ENCODE measurements at places on chromosomes 5 and 9.

DNA sequence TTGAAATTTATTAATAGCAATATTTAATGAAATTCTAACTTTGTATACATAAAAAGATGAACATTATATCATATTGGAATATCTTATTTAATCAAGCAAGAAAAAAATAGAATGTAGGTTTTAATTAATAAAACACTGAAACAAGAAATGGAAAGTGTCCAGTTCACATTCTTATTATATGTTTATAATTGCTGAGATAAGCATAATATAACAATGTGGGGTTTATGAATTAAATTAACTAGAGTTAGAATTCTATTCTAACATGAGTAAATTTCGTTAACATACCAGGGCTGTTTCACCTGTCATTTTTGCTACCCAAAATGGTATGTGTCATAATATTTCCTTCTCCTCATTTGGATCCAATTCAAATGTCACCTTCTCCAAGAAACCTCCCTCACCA, 12.3 kb downstream of the CDH9 start:
- no peak for DNase-seq

DNA sequence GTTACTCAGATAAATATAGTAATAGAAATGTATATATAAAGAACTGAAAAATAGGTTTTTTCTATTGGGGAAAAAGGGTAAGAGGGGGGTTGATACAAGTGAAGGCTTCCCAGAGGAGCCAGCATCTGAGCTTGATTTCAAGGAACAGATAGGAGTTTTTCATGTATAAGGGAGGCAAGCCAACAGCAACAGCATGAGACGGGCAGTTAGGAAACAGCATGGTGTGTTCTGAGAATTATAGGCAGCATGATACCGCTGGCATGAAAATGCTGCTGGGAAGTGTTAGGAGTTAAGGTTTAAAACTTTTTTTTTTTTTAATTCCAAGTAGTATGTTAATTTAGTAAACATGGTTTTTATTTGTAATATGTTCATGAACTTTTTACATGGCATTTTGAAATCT, 9.7 kb downstream of the CDC37L1 start:
- no peak for DNase-seq

- DNase-seq, result no peak
These were observed 166.6 kb downstream of the SMARCA2 start for GRCh38 chr9:2181792-2182191.

GRCh38 chr5:118862596-118862995, 125.8 kb downstream of the DTWD2 start:
- no peak for DNase-seq

GRCh38 chr5:172142709-172143215, 45.3 kb downstream of the STK10 start:
- no peak for DNase-seq

GRCh38 chr5:2908086-2908485, 156.6 kb upstream of the IRX2 start:
- DNase-seq, result no peak

- DNase-seq, result peak; percentile 60
These were observed 12.8 kb upstream of the TEX48 start for GRCh38 chr9:114694719-114695269.

DNA sequence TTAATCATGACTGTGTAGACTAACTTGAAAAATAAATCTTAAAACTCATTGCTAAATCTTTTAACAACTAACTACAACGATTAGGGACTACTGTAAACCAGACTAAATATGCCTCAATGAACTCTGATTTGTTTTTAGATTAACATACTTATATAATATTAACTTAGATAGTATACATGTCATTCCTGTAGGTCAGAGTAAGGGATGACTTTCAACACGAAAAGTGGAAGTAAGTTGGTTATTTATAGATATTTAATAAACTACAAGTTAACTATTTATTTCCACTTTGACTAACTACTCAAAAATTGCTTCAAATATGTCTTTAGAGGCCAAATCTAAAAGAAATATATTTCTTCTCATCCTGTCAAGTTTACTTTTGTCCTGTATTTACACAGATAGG, 795.6 kb downstream of the PTPRD start:
- DNase-seq, result no peak

GRCh38 chr5:74131250-74131649, 505.3 kb downstream of the ARHGEF28 start:
- DNase-seq, result no peak

DNA sequence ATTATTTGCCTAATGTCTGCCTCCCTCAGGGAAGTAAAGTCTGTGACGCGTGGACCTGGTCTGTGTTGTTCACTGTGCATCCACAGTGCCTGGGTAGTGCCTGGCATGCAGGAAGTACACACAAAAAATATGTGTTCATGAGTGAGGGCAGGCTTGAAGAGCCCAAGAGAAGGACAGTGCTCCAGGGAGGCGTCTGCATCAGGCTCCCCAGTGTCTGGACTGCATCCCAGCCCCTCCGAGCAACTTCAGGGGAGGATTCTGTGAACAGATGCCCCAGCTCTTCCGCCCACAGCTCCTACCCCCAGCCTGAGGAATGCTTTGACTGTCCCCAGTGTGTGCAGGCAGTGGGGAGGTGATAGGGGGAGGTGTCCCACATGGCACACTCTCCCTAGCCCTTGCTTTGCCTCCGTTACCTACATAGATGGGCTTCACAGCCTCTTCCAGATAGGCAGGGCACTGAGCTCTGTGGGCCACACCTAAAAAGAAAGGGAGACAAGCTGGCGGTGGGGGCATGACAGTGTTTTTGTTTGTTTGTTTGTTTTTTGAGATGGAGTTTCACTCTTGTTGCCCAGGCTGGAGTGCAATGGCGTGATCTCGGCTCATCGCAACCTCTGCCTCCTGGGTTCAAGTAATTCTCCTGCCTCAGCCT, 25.4 kb downstream of the IRF1 start:
- no peak for DNase-seq

GRCh38 chr9:85858056-85858750, 82.7 kb upstream of the NAA35 start:
- DNase-seq, result no peak

DNA sequence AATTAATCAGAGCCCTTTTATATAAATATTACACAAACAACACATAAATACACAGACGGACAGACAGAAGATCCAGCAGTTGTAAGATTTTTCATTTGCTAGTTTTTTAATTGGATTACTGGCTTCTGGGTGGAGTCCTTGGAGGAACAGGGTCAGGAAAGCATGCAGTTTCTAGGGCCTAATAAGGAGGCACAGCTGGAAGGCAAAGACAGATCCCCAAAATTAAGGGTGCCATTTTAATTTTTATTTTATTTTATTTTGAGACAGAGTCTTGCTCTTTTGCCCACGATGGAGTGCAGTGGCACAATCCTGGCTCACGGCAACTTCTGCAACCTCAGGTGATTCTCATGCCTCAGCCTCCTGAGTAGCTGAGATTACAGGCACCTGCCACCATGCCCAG, 49.5 kb downstream of the PTGS1 start:
- no peak for DNase-seq

- DNase-seq, result no peak
These were observed 432.4 kb upstream of the SMC2 start for GRCh38 chr9:103661663-103662062.

GRCh38 chr9:33113799-33114547, 37.5 kb upstream of the SMU1 start:
- DNase-seq, result no peak

DNA sequence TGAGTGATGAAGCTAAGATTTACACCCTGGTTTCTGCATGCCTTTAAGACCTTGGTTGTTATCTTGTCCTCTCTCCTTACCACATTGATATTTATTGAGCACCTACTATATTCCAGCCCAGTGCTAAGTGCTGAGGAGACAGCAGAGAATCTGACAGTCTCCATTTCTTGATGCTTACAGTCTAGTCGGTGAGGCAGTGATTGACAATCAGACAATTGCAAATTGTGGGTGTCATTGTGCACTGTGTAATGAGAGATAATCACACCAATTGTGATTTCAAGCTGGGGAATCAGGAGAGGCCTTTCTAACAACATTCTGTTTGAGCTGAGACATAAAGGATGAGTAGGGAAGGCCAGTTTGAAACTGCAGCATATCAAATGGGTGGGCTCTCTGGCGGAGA, 41.7 kb upstream of the PPARGC1B start:
- DNase-seq, result no peak

GRCh38 chr5:129499208-129499852, 39.2 kb downstream of the ADAMTS19 start:
- no peak for DNase-seq

- DNase-seq, result no peak
These were observed 61.5 kb upstream of the RNU6ATAC start for GRCh38 chr9:134225816-134226215.

- DNase-seq, result no peak
These were observed 73.5 kb downstream of the KIF4B start for GRCh38 chr5:155087036-155087435.

DNA sequence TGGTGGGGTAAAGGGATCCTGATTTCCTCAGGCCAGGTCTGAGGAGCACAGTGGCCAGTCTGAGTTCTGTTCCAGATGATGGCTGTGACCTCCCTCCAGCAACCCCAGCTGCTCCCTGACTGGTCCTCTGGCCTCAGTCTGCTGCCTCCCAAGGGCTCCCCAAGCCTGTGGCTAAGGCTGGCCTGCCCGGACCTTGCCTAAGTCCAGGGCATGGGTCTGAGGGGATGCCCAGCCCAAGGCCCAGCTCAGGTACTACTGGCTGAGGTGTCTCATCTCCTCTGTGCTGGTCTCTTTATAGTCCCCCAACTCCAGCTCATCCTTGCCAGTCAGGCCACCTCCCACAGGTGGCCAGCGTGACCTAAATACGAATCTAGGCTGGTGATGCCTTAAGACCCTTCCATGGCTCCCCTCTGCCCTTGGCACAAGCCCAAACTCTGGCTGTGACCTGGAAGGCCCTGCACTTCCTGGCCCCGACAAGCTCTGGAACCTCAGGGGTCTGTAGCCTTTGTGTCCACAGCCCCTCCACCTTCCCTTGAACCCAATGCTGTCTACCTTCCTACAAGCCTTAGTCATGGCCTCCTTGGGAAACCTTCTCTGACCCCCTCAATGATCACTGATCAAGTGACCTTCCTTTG, 9.8 kb downstream of the KIF12 start:
- no peak for DNase-seq

DNA sequence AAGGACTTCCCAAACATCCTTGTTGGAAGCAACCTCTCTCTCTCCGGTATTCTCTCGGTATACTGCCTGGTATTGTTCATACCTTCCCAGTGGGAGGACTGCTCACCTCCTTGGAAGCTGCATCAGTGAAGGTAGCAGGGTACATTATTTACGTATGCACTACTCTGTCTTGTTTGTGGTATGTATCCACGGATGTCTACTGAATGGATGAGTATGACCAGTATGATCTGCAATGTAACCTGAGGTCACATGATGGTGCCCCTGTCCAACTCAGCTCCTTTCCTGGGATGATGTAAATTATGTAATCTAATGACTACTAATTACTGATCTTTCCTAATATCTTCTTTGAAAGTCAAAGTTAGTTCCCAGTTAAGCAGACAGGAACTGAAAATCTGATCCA, 32.1 kb downstream of the CEMIP2 start:
- DNase-seq, result no peak

- DNase-seq, result no peak
These were observed 84.0 kb downstream of the MAST4 start for GRCh38 chr5:66680221-66680620.

- DNase-seq, result no peak
These were observed 149.9 kb upstream of the PRR16 start for GRCh38 chr5:120314191-120314590.

Data from T-helper 2 cell treated with Interferon-gamma antibody and Interleukin-4, amounts not matched to agents 5 μg/mL and 100 μg/mL, for 36 hours (primary cell).